ENCODE measurements at places on chromosomes 3 and 15. TPM values are rescaled to one million over a fixed set of nuclear protein-coding genes. Genes with fewer than 3 reads are reported as not detected.

RASL12 gene
- total RNA-seq, result not detected

CSTA gene
- not detected for total RNA-seq

CHRNA7 gene
- total RNA-seq, result 1.4 TPM

SRGAP3 gene
- 0.33 TPM for total RNA-seq

PATL2 gene
- total RNA-seq, result 0.13 TPM

P2RY14 gene
- total RNA-seq, result not detected

IL20RB gene
- 0.33 TPM for total RNA-seq

RFT1 gene
- total RNA-seq, result 17.9 TPM

HRG gene
- not detected for total RNA-seq
